Peyer's patch (tissue), 4 donors: ENCODE measurements at places on chromosomes 7 and 10. TPM values are rescaled to one million over a fixed set of nuclear protein-coding genes. Genes with fewer than 3 reads are reported as not detected.

GRCh38 chr10:132293201-132293812, 14.4 kb downstream of the STK32C start:
- DNase-seq, result no peak

Gene SLC18A2
- 0.83 TPM for total RNA-seq

DNA sequence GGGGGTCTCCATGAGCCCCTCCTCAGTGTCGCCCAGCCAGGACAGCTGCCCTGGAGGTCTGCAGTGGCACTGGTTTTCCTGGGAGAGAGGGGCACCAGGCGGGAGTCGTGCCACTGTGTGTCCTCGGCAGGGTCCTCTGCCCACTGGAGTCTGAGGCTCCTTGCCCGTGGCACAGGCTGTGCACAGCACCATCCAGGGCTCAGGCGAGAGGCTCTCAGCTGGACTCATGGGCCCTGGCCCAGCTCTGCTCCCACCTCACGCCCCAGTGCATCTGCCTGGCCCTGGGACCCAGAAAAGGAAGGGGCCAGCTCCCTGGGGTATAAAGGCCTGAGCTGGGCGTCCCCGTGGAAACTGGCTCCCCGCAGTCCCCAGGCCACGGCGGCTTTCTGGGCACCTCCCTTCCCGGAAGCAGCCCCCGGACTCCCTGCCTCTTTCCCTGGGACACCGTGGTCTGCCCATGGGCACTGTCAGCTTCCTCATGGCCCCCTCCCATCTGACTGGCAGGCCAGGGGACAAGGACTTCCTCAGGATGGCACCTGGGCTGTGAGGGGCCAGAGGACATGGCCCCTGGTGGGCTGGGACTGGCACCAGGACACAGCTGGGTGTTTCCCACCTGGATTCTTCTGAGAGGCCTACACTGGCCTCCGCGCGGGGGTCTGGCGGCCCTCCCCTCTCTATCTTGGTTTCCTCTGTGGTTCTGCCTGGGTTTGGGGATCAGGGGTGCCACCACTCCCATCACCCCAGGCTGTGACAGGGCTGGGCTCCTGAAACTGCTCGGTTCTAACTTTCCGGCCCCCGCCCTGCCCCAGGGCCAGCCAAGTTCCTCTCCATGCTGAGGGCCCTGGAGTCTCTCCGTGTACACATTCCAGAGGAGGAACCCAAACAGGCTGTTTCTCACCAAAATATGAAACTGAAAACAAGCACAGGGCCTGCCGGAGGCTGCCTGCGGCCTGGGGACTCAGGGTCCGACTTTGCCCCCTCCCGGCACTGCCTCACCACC, 5.5 kb downstream of the FOXL3 start:
- peak; percentile 33 for DNase-seq

GRCh38 chr7:76129366-76129765, 72.3 kb upstream of the SRRM3 start:
- no peak for DNase-seq

Gene CPA2
- not detected for total RNA-seq

Gene FAM13C
- total RNA-seq, result 2.7 TPM

Gene SPDYE2
- total RNA-seq, result not detected

- DNase-seq, result no peak
These were observed 26.7 kb upstream of the BMPR1A start for GRCh38 chr10:86729677-86730076.

Gene CHN2
- total RNA-seq, result 116 TPM

Gene SORCS1
- total RNA-seq, result 2.5 TPM

DNA sequence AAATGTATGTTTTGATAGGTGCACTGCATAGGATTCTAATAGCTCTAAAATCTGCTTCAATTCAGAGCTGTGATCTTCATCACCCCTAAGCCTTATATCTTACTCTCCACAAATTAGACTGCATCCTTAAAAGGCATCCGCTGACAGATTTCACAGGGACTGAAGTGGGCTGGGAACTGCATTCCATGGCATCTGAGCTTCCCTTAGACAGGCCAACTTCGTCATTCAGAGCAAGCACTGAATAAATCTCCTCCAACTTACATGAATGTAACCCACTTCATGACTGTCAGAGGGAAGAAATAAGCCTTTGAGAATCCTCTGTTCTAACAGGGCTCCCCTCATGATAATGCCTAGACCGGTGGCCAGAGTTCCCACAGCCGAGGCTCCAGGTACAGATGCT, 71.3 kb downstream of the SFMBT2 start:
- DNase-seq, result no peak

Gene CYP51A1
- total RNA-seq, result 121 TPM

GRCh38 chr10:4803822-4804221, 22.2 kb upstream of the AKR1E2 start:
- no peak for DNase-seq

DNA sequence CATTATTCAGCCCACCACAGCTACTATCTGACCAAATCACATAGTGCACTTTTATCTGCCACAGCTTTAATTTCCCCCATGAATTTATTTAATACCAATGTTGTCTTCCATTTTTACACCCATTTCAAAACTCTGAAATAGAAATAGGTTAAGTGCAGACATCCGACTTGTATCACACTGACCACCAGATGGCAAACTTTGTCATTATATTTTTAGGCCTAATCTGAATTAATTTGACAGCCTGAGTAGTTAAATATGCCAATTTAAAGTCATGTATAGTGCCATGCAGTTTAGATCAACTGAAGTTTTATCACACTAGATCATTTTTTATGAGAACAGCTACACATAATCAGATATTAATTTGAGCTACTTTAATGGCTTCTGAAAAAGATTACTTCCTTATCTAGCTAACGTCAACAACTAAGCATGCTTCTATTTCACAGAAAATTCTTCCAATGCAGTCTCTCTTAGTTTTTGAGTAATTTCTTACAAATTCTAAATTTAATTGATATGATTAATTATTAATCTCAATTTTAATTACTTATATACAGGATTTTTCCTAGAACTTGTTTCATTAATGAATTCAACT, 566.4 kb downstream of the GFRA1 start:
- no peak for DNase-seq

- DNase-seq, result no peak
These were observed 197.3 kb downstream of the PPP1R9A start for GRCh38 chr7:95104739-95105138.

- no peak for DNase-seq
These were observed 103.1 kb upstream of the PCBD1 start for GRCh38 chr10:70991140-70992124.

- peak; percentile 43 for DNase-seq
These were observed 6.6 kb downstream of the PWWP2B start for GRCh38 chr10:132403511-132404168.

DNA sequence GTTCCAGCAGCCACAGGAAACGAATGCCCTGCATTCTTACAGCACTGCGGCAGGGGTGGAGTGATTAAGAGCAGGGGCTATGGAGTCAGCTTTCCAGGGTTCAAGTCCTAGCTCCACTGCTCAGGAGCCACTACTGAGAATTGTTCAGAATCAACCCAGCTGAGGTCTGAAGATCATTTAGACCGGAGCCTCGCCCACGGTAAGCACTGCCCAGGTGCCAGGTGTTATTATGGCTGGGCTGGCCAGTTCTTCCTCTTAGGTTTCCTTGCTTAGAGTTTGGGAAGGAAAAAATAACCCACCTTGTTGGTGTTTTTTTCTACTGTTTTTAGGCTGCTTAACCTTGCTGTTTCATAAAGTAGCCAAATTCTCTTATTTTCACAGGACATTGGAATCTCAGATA, 4.8 kb upstream of the FIGNL1 start:
- no peak for DNase-seq

- no peak for DNase-seq
These were observed 18.6 kb downstream of the AGMO start for GRCh38 chr7:15543256-15543655.

Gene CPA5
- total RNA-seq, result not detected

GRCh38 chr7:152544481-152544927, 108.7 kb upstream of the KMT2C start:
- no peak for DNase-seq

Gene HILPDA
- 8.3 TPM for total RNA-seq

GRCh38 chr7:77765481-77765880, 32.8 kb downstream of the TMEM60 start:
- DNase-seq, result no peak

DNA sequence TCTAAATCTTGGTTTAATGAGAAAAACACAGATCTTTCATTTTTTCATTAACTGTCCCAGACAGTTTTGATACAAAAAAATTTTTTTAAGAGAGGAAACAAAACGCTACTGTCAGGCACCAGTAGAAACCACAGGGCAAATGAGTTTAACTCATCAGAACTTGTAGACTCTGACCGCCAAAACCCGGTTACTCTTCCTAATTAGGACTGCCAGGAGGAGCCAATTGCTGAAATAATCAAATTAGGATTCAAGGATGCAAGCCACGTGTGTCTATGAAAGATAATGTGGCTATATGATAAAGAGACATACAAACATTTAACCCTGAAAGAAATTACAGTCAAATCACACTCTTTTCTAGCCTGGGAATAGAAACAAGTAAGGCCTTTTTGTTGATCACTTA, 154.4 kb downstream of the DGKI start:
- no peak for DNase-seq

DNA sequence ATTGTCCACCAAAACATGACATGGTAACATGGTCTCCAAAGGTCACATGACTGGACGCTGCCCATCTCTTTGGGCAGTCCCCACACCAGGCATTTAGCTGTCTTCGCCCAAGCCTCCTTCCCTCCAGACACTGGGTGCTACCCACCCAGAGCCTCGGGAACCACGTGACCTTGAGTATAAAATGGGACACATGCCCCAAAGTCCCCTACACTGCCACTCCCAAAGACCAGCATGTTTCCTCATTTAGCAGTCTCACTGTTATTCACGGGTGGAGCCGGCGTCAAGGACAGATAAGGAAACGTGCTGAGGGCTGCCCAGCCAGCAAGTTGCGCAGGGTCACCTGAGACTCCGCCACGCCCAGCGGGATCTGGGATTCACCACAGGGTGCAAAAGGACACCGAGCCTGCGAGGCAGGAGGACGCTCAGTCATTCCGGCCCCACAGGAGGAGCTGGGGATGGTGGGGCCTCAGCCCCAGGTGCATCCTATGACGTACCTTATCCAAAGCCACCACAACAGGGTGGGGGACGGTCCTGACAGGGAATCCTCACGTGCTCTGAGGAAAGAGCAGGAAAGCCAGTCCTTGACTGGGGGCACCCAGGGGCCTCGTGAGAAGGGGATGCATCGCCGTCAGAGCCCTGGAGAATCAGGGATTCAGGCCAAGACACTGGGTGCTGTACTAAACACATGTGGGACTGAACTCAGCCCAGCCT, 226.9 kb downstream of the TNS3 start:
- DNase-seq, result peak; percentile 94

Gene AKR1C8
- not detected for total RNA-seq

DNA sequence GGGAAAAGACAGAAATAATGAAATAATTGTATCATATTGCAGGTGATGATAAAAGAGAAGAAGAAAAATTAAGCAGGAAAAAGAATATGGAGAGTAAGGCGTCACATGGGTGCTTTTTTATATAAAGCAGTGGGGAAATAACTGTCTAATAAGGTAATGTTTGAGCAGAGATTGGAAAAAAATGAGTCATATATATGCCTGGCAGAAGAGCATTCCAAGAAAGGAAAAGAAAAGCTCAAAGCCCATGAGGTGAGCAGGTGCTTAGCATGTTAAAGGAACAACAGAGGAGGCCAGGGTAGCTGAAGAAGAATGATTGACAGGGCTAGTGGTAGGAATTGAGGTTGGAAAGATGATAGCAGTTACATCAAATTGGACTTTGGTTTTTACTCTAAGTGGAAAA, 739.5 kb downstream of the SORCS1 start:
- DNase-seq, result no peak

GRCh38 chr10:32976338-32976737, 18.3 kb upstream of the ITGB1 start:
- DNase-seq, result no peak

Gene UBE3C
- 100 TPM for total RNA-seq

Gene AGAP6
- 40.6 TPM for total RNA-seq

Gene PON1
- not detected for total RNA-seq

Gene LIPK
- total RNA-seq, result not detected

DNA sequence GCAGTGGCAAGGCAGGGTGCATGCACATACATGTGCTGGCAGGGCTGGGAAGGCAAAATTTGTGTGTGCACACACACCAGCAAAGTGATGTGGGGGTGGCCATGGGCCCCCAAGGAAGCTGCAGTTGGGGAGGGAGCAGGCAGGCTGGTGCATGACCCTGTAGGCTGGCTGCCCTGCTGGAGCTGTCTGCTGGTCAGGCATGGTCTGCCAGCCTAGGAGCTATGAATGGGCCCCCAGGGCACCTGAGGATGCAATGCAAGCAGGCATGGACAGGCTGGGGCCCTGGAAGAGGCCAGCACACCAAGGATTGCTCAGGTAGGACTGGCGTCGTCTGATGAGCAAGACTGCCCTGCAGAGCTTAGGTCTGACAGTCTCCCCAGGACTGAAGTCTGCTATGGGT, 18.2 kb upstream of the PPP1R3A start:
- DNase-seq, result no peak

DNA sequence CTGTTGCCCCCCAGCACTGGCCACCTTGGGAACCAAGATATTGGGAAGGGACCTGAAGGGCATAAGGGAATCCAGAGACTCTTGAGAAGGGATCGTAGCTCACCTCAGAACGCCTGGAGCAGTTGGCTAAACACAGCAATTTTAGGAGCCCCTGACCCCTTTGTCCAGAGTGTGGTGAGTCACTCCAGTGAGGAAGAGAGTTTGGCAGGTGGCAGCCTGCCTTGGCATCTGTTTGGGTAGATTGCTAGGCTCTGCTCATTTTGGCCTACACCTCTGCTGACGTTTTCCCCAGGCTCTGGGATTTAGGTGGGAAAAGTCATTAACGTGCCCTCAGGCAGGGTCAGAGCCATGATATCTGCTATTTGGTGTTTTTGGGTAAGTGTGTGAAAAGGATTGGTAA, 100.6 kb downstream of the GRB10 start:
- DNase-seq, result no peak

GRCh38 chr7:7640221-7641128, at the start of gene UMAD1:
TSS of gene UMAD1 (plus strand) at chr7:7640752. CDS start at chr7:7673372, 32,620 bp downstream.
- peak; percentile 100 for DNase-seq

GRCh38 chr7:29156907-29157452, 10.6 kb upstream of the CPVL start:
- DNase-seq, result no peak

Gene UBE2D1
- 9.4 TPM for total RNA-seq

DNA sequence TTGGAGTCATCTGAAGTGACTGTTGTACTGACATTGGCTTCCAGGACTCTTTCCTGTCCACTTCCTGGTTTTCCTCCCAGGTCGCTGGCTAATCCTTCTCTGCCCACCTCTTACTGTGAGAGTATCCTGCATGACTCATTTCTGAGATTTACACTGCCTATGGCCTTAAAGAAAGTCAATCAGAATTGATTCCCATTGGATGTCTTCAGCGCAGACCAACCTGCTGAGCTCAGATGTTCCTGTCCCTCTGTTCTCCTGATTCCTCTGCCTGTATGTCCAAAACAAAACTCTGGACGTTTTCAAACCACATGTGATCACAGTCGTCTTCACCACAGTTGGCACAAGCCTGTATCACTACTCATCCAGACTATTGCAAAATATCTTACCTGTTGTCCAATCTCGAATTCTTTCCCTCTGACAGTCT, 262.1 kb downstream of the CREB5 start:
- no peak for DNase-seq

DNA sequence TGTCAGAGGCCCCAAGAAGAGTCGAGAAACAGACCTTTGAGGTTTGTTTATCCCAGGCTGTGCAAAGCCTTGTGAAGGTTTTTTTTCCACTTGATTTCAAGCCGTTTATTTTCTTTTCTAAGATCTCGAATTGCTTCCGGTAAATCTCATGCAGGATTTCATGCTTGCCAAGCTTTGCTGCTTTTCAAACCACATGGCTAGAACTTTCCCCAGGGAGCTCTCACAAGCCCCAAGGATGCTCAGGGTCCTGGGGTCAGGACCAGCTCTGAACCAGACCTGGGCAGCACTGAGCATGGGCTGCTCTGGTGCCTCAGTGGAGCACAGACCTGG, 48.0 kb upstream of the AQP1 start:
- no peak for DNase-seq

Gene MMP21
- not detected for total RNA-seq

Gene GDF2
- total RNA-seq, result not detected
